ENCODE measurements at places on chromosomes 4 and X.

- no peak for DNase-seq
These were observed 99.0 kb downstream of the ASB9 start for GRCh38 chrX:15170927-15171326.

DNA sequence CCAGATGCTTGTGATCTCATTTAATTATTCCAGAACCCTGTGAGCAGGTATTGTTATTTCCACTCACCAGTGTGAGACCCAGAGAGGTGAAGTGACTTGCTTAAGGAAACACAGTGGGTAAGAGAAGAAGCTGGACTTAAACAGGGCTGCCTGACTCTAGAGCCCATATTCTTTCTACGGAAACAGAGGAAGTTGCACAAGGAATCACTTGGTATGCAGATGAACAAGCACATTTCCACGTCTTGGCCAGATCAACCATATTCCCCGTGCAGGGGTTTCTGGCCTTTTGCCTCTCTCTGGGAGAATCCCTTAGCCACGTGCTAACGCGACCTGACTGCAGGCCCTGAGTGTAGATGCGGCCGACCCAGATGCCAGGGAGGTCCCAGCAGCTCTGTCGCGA is 195.5 kb upstream of the ATP6AP2 start:
- DNase-seq: no peak

DNA sequence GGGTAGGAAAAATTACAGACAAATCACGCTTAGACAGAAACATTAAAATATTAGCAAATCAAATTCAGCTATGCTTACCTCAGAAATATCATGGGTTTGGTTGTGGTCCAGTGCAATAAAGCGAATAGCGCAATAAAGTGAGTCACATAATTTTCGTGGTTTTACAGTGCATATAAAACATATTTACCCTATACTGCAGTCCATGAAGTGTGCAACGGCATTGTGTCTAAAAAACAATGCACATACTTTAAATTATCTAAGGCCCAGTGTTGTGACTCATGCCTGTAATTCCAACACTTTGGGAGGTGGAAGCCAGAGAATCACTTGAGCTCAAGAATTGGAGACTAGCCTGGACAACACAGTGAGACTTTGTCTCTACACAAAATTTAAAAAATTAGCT is 195.7 kb upstream of the IL1RAPL1 start:
- no peak for DNase-seq

- no peak for DNase-seq
These were observed 64.7 kb upstream of the UBQLN2 start for GRCh38 chrX:56498756-56499155.

GRCh38 chrX:6557690-6558089 is 22.8 kb upstream of the VCX3A start:
- no peak for DNase-seq

DNA sequence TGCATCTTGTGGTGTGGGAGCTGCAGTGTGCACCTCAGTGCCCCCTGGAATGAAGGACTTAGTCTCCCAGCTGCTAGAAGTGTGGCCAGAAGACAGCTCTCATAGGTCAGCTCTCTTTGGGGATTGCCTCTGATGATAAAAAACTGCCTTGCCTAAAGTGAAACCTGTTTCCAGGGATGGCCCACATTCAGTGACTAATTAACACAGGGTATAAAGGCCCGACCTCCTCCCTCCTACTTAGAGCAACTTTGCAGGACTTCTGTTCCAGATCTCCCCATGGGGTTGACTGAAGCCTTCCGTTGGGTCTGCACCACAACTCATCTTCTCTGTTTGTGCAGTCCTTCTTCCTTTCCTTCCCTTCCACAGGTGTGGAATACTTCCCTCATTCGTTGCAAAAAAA is 53.2 kb downstream of the SPINK2 start:
- no peak for DNase-seq

GRCh38 chr4:117900832-117901231 is 133.5 kb upstream of the NDST3 start:
- no peak for DNase-seq

DNA sequence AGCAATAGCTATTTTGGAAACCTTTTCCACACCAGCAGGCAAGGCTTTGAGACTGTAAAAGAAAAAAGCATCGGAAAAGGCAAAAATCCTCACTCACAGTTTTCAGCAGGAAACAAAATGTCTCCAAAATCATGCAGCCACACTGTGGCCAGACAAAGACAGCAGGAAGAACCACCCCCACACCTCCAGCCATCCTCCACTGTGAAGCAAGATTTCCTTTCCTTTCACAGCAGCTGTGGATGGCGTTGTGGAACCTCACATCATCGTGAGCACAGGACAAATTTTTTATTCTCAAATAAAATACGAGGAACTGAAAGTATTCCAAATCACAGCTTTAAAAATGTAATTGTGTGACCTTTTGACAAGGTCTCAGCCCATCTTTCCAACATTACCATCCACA is 351.7 kb upstream of the NOCT start:
- DNase-seq: no peak

DNA sequence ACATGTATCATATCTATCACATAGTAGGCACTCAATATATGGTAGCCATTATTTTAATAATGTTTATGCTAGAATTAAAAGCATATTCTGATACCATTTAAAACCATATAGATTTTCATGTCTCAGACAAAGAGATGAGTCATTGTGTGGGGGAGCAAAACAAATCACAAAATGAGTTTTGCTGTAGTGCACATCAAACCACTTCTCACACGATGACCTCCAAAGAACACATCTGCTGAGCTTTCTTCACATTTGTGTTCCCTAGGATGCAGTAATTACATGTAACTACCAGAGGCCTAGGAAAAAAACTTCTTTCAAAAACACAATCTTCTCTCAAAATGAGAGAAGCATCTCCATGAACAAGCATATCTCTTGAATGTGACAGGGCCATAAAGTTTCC is 56.1 kb upstream of the BRS3 start:
- DNase-seq: no peak

- no peak for DNase-seq
These were observed 3.4 kb upstream of the SRPK3 start for GRCh38 chrX:153777261-153778090.

All from frontal cortex (tissue), 4 donors.